ENCODE measurements at places on chromosomes 3 and 15. TPM values are rescaled to one million over a fixed set of nuclear protein-coding genes. Genes with fewer than 3 reads are reported as not detected.

GRCh38 chr3:105493305-105493892, 126.7 kb downstream of the ALCAM start:
- no peak for DNase-seq

DNA sequence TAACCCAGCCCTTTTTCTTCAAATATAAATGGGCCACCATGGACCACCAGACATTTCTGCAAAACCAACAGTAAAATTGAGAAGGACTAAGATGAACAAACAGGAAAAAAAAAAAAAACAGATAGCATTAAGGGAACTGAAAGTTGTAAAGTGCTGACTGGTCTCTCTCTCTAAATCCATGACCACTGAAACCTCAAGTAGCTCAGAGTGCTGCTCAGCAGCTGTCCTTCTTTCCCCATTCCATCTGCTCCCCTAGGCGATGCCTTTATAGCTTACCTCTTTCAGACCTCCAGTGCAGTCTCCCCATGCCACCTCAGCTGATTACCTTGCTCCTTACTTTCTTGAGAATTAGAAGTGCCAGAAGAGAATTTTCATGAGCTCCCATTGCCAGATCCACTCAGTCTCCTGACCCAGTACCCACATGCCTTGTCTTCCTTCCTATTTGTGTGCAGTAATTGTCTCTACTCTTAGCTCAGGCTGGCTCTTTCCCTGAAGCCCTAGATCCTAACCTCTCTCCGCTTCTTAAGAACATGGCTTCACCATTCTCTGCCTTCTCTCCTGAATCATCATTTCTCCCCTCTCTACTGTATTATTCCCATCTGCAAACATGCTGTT, 23.9 kb upstream of the XIRP1 start:
- no peak for DNase-seq

Gene ZBED2
- not detected for total RNA-seq

Gene PLCD1
- total RNA-seq = 93.3 TPM

Gene ADAMTS9
- total RNA-seq = 104 TPM

DNA sequence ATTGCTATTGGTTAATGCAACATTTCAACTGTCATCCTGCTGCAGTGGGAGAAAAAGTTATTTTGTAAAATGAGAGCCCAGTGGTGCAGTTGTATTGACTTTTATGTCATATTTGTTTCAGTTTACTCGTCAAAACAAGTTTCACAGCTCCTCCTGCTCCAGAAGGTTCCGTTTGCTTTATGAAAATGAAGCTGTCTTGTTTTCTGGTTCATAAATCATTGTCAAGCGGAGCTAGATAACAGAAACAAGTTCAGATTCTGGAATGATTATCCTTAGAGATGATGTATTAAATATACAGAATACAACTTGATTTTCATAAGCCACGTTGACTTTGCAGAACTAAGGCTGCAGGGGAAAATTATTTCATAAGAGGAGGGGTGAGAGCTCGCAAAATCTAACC, 970.5 kb upstream of the NR2F2 start:
- DNase-seq = no peak
